ENCODE measurements at places on chromosomes 1 and 21.
A peak's percentile ranks its signal among the peaks of the same experiment; 100 is the strongest.

GRCh38 chr21:45104560-45104959 is 30.2 kb downstream of the ADARB1 start:
- DNase-seq: no peak

- peak; percentile 95 for DNase-seq
These were observed 51.1 kb downstream of the SKI start for GRCh38 chr1:2279210-2279639.

- no peak for DNase-seq
These were observed 838.7 kb upstream of the PRMT6 start for GRCh38 chr1:106217765-106218164.

- no peak for DNase-seq
These were observed 19.4 kb upstream of the TTC34 start for GRCh38 chr1:2820731-2821372.

- no peak for DNase-seq
These were observed 93.9 kb downstream of the DAB1 start for GRCh38 chr1:57329937-57330336.

DNA sequence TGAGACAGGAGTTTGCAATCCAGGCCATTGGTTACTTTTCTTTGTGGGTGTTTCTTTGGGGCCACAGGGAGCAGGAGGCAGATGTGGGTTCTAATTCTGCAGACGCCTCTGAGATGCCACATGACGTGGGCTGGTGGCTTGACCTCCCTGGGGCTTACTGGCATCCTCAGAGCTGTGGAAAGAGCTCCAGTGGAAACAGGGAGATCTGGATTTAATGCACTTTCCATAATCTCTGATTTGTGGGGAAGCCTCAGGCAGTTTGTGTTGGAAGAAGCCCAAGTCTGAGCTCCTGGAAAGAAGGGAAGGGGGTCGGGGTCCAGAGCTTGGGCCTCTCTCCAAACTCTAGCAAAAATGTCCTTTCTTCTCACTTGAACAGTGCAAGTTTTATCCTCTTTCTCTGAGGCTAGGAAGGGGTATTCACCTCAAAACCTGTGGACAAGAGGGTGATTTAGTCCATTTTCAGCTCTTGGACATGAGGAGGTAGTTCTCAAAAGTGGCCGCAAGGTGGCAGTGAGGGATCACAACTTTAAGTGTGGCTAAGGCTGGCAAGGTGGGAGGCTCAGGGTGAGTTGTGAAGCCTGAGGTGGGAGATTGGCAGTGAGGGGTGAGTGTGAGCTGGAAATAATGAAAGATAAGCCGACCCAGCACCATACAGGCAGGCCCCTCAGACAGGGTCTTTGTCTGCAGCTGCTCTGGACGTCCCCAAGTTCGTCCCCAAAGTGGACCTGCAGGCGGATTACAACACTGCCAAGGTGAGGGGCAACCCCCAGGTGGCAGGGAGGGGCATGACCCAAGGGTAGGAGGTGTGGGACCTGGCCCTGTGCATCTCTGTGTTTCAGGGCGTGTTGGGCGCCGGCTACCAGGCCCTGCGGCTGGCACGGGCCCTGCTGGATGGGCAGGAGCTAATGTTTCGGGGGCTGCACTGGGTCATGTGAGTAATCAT is 9.2 kb downstream of the IKBKE start:
- peak; percentile 79 for DNase-seq

- no peak for DNase-seq
These were observed 355.7 kb upstream of the DPYD start for GRCh38 chr1:98276514-98276913.

DNA sequence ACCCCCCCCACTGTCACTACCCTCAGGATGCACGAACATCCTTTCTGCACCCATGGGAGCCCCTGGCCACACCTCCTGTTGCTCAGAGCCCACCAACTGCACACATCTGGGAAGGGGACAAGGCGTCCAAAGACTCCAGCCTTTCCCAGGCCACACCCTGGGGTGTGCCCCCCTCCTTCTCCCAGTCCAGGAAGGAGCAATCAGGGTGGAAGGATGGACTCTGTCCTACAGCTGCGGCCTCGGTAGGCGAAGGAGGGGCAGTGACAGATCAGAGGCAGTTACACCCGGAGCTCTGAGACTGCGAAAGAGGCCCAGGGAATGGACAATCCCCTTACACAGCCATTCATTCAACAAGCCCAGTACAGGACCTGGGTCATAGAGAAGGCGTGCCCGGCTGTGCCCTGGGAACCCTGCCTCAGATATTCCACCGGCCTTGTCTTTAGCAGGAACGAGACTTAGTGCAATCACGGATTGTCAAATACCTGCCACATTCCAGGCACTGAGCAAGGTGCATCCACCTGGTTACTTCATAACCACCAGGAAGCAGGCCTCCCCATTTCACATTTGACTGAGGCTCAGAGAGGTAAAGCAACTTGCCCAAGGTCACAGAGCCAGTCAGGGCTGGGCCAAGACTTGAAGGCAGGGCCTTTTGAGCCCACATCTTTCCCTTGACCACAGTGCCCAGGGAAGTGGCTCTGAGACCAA is 9.4 kb downstream of the HSPG2 start:
- DNase-seq: peak; percentile 86

DNA sequence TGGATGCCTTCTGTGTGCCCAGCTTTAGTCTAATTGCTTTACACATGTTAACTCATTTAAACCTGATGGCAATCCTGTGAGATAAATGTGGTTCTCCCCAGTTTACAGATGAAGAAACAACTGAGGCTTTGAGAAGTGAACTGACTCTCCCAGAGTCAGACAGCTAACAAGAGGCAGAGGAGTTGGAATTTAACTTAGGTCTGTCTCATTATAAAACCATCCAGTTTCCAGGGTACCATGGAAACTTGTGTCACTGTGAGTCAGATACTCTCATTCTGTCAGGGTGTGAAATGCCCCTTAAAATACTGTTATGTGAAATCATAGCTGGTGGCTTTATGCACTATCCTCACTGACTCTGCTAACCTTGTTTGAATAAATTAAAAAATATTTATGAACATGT is 206.6 kb downstream of the PBX1 start:
- peak; percentile 96 for DNase-seq

DNA sequence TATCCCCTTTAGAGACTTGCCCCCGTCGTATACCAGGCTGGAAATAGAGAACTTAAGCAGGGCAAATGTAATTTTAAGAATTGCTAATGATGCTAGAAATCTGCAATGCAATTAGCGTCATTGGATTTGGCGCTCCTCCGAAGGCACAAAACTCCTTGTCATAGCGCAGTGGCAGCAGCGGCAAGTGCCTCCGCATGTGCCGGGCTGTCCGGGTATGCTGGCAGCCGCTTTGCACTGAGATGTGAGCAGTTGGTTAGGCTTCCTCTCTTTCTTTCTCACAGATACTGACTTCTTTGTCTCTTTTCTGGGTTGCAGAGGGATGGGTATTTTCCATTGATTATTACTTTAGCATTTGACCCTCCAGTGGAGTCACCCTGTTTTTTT is 193.4 kb upstream of the LMO4 start:
- no peak for DNase-seq

- DNase-seq: no peak
These were observed 4.3 kb downstream of the GUK1 start for GRCh38 chr1:228144193-228144992.

DNA sequence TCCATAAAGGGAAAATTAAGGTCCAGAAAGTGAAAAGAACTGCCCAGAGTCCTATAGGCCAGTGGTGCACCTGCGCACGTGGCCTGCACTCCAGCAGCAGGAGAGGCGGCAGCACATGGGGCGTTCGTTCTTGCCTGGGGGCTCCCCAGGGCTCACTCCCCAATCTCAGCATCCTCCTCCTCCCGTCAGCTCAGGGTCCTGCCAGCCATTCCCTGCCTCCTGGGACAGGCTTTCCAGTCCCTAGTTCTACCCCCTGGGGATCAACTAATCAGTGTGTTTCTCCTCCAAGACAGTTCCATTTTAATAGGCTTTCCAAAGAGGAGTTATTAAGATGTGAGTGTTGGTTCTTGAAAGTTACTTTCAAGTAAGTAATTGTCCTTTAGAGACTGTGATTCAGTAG is 1.2 kb upstream of the A3GALT2 start:
- no peak for DNase-seq

- no peak for DNase-seq
These were observed 27.4 kb upstream of the FAM20B start for GRCh38 chr1:178998295-178998694.

GRCh38 chr1:152884085-152884484 is 6.0 kb downstream of the SMCP start:
- DNase-seq: peak; percentile 18

GRCh38 chr1:179788259-179788658 is 45.2 kb downstream of the FAM163A start:
- no peak for DNase-seq

GRCh38 chr1:26603856-26604255 is 74.3 kb downstream of the RPS6KA1 start:
- no peak for DNase-seq

DNA sequence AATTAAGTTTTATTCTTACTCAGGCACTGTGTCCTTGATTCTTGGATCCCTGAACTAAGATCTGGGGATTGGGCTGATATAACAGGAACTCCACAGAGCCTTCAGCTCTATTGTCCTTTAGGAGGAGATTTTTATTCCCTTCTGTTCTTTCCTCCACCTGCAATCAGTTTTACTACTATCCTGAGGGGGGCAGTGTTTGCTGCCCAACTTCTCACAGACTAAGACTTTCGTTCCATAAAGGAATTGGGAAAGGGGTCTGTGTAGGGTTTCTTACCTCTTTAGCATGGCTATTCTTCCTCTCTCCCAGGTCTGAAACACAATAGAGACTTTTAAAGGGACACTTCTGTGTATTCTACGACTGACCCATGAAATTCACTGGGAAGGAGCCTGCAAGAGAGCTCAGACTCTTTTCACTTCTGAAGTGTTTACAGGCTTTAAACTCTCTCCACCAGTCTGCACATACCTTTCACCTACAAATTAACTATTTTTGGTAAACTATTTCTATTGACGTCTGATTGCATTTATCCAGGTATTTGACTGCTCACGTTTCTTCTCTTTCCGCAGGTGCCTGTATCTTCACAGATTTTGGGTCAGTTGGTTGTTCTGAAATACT is 103.3 kb upstream of the DEPDC1 start:
- peak; percentile 7 for DNase-seq

- DNase-seq: no peak
These were observed 51.7 kb upstream of the POU3F1 start for GRCh38 chr1:38098101-38098847.

DNA sequence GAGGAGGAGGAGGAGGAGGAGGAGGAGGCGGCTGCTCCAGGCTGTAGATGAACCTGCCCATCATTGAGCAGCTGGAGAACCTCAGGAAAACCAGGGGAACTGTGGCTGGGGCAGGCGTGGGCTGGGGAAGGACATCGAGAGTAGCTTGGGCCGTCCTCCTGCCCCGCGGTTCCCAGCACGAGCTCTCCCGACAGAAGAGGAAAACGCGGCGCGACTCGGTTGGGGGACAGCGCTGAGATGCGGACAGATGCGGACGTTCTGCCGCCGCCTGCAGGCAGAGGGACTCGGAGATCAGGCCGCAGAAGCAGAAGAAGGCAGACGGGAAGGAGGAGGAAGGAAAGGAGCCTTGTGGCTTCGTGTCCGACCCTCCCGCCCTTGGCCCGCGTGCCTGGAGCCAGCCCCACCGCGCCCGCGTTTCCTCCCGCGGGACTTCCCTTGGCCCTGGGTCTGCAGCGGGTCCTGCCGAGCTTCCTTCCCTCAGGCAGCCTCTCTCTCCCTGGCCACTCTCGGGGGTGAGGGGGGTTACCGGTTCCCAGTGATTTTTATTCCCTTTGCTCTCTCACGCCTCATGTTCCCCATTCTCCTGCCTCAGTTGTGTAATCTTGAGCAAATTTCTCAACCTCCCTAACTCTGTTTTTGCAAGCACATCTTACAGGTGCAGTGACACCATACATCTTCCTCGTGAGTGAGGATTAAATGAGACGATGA is 1.7 kb upstream of the TNFRSF9 start:
- peak; percentile 63 for DNase-seq

DNA sequence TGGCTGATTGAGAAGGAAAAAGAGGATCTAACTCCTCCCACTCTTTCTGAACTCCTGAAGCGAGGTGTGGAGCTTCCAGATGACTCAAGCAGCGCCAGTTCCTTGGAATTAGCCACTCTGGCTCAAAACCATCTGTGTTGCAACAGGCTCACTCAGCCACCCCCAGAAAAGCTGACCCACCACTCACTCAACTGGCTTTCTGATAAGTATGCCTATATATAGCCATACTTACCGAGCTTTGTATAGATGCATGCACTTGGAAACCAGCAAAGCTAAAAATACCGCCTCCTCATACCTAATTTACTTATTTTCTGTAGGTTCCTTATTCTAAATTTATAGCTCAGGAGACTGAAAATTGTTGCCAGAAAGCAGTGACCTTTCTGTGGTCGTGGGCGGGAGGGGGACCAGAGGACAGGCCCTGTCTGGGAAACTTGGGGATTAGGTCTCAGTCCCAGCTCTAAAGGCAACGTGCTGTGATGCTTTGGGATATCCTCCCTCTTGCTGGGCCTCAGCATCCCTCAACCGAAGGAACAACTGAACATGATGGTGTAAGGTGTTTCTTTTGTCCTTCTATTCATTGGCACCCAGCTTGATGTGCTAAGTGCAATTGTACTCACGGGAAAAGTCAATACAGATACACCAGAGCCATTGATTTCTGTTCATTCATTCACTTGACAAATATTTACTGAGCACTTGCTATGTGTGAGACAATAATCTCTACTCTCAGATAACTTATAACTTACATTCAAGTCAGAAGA is 65.7 kb downstream of the NENF start:
- peak; percentile 66 for DNase-seq

- DNase-seq: no peak
These were observed 3.8 kb downstream of the SRSF11 start for GRCh38 chr1:70224954-70225353.

DNA sequence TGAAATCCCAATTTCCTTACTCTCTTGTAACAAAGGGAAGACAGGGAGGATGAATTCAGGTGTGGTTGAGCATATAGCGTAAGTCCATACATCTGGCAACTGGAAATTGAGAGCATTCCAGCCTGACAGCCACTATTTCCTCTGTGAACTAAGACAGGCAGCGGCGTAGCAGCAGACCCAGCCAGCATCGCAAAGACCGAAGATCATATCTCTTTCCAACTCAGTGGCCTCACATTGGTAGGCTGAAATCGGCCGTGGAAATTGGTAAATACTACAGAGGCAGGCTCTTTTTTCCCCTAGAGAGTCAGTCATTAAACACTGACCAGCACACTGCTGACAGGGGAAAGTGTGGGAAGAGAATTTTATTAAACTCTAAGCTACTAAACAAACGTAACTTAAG is 43.4 kb downstream of the TARBP1 start:
- DNase-seq: no peak

DNA sequence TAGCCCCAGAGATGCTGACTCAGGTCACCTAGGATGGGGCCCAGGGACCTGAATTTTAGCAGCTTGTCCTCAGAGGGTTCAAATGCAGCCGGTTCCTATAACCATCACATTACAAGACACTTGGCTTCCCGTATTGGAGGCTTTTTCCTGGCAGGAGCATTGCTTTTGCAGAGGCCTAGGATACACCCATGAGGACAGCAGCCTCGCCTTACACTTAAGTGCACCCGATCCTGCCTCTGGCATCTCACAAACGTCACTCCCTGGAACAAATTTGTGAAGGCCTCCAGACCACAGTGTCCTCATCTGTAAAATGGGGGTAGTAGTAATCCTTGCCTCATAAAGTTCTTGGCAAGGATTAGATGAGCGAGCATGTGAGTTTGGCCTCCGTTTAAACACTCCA is 130.0 kb downstream of the KAZN start:
- DNase-seq: no peak
